ENCODE measurements at places on chromosomes 5 and 9.

DNA sequence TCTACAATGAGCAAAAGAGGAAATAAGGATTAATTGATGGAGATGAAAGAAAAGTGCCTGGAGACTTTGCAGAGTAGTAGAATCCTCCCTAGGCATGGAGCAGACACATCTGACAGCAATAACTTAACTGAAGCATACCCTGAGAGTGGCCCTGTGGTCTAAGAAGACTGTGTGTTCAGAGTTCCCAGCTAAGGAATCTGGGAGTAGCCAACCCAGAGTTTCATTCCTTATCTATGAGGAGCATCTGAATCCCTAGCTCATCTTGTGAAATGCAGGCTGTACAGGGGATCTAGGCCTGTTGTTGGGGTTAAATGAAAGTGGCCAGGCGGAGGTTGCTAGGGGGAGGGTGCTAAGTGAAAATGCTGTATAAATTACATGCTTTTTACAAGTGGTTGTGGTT is 233.1 kb upstream of the FBXL7 start:
- DNase-seq = no peak

GRCh38 chr9:133581513-133582343 is 27.5 kb downstream of the FAM163B start:
- no peak for DNase-seq

DNA sequence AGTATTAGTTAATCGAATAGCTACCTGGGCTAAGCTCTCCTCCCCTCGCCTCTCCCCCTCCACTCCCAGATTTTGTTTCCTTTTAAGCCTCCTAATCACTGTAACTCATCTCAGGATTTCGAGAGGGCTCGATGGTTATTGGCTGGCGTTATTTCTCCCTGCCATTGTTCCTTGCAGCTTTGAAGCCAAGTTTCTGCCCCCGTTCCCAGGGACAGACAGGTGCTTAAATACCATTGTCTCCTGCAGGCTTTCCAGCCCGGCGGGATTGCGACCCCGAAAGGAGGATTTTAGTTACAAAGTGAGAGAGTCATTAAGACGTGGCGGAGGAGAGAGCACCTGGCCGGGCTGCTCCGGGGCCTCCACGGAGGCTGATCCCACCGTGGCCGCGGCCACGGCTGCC is 46.2 kb downstream of the ASS1 start:
- no peak for DNase-seq

DNA sequence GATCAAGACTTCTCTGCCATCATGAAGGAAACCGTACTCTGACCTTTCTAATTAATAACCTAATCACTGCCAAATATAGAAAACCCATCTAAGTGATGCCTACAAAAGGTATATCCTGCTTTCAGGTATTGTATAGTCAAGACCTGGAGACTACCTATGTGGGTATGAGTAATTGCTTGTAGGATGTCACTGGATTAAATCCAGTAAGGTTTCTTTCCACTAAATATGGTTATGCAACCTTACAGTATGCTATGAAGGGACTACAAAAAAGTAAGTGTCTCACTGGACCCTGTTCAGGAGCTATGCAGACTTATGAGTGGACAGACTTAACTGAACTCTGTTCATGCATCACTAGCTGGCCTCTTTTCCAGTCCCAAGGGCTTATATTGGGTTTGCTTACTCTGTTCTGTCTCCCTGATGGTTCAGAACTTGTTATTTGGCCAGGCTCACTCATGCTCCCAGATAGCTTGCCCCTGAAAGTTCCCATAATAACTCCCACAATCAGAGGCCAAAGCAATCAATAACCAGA is 51.1 kb downstream of the PDE6A start:
- no peak for DNase-seq

DNA sequence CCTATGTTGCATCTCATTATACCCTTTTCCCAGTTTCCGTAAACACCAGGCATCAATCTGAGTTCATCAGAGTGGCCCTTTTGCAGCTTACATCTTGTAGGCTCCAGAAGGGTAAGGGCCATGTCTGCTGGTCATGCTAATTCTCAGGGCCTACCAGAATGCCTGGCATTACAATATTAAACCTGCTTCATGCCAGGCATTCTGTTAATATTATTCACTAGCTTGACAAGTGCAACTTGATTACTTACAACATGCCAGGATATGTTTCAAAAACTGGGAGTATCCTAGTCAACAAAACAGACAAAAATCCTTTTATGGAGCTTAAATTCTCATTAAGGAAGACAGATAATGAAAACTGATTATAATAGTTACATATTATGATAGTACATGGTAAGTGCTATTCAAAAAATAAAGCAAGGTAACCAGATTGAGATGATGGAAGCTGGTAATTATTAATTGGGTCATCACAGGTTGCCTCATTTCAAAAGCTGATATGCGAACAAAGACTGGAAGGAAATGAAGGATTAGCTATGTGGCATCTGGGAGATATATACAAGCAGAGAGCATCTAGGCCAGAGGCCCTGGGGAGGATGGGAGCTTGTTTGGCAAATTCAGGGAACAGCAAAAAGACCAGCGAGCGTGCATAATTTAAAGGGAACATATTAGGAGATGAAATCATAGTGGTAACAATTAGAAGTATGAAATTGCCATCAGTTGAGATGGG is 406.3 kb downstream of the DMRT2 start:
- no peak for DNase-seq

GRCh38 chr9:90953805-90954204 is 152.2 kb downstream of the SYK start:
- DNase-seq = no peak

- DNase-seq = no peak
Observed at GRCh38 chr9:16682273-16682672, 188.2 kb downstream of the BNC2 start.

DNA sequence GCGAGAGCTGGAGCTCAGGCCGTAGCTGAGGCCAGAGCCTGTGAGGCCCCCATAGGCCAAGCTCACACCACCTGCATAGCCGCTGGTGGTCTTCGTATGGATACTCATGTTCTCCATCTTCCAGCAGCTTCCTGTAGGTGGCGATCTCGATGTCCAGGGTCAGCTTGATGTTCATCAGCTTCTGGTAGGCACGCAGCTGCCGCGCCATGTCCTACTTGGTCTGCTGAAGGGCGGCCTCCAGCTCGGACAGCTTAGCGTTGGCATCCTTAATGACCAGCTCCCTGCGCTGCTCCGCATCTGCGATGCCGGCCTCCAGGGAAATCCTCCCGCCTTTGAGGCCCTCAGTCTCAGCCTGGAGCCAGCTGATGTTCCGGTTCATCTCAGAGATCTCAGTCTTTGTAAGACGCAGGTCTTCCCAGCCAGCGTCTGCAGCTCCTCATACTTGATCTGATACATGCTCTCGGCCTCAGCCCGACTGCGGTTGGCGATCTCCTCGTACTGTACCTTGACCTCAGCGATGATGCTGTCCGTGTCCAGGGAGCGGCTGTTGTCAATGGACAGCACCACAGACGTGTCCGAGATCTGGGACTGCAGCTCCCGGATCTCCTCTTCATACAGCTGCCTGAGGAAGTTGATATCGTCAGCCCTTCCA is 172.1 kb downstream of the PPP2R2B start:
- no peak for DNase-seq
